ENCODE measurements at places on chromosomes 12 and 14.
A peak's percentile ranks its signal among the peaks of the same experiment; 100 is the strongest.

- DNase-seq, result no peak
These were observed 330.4 kb downstream of the MED13L start for GRCh38 chr12:115946867-115947695.

DNA sequence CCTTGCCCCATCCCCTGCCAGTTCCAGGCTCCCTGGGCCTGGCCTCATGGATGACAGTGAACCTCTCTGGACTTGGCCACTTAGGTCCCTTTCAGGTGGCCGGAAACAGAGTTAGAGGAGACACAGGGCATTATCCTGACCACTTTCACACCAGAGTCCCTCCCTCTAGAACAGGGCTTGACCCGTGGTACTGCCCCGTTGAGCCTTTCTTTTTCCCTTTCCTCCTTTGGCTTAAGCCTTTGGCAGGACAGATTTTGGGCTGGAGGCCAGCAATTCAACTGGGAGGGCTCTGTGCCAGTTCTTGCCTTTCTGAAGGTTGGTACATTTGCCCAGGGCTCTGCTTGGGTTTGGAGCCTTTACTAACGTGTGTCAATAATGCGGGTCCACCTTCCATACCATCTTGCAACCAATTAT, 22.8 kb downstream of the TPCN1 start:
- no peak for DNase-seq

DNA sequence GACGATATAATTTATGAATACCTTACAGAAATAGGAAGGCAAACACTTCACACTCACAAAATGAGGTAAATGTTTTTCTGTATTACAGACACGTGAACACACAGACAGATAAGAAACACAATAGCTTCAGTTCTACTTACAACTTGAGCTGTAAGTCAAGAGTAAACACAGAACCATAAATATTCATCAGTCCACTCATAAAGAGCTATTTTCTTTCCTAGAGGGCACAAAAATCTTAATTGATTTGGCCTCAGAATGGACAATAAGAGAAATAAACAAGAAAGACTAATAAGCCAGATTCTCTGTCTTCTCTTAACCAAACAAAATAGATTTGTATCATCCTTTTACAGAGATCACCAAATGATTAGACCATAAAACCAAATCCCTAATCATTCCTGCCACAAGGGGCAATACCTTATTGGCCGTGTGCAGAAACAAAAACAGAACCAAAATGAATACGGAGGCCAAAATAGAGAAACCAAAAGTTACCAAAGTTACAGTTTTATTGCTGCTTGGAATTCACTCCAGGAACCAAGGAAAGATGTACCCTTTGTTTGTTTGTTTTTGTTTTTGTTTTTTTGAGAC, 38.1 kb upstream of the GARIN2 start:
- DNase-seq, result no peak

GRCh38 chr12:23098110-23098509, 473.1 kb downstream of the ETNK1 start:
- no peak for DNase-seq

DNA sequence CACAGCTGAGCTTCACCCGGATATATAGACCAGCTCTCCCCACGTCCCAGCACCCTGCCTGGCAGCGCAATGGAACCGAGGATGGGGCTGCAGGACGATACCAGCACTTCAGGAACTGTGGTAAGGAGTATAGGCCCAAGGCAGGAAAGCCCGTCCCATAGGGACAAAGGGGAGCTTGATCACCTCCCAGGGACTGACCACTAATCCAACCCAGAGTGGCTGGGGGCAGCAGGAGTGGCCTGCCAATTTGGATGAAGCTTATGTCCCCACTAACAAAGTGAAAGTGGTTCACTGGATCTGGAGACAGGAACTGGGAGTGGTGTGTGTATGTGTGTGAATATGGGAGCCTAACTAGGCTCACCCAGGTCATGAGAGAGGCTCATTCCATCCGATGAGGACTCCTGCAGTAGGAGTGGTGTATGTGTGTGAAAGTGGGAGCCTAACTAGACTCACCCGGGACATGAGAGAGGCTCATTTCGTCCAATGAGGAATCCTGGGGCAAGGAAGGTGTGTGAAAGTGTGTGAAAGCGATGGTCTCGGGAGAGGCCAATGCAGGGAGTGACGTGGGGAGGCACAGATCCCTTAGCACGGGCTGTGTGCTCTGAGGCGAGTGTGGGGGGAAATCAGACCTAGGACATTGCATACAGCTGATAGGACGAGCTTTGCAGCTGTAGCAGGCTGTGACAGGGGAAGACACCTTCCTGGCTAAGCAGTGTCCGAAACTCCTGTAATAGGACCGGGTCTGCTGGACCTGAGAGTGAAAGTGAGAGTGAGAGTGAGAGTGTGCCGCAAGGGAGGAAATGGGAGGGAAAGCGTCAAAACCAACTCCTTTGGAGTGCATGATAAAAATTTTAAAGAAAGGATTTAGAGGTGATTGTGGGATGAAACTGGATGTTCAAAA, 25.7 kb downstream of the KLRK1 start:
- DNase-seq, result no peak

DNA sequence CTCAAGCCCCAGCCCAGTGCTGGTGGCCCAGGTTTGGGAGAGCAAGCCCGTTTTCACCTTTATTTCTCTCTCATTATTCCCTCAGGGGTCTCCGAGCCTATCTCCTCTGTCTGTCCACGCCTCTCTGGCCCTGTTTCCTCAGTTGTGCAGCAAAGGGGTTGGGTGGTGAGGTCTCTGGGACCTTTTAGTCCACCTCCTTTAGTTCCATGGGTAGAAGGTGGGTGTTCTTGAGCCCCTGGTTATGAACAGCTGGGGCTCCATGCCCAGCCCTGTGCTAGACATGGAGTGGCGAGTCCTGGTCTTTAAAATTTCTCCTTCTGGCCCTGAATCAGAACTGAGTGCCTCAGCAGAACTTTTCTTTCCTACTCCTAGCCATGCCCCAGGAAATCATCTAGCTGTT, 1.3 kb upstream of the NGB start:
- DNase-seq, result no peak

DNA sequence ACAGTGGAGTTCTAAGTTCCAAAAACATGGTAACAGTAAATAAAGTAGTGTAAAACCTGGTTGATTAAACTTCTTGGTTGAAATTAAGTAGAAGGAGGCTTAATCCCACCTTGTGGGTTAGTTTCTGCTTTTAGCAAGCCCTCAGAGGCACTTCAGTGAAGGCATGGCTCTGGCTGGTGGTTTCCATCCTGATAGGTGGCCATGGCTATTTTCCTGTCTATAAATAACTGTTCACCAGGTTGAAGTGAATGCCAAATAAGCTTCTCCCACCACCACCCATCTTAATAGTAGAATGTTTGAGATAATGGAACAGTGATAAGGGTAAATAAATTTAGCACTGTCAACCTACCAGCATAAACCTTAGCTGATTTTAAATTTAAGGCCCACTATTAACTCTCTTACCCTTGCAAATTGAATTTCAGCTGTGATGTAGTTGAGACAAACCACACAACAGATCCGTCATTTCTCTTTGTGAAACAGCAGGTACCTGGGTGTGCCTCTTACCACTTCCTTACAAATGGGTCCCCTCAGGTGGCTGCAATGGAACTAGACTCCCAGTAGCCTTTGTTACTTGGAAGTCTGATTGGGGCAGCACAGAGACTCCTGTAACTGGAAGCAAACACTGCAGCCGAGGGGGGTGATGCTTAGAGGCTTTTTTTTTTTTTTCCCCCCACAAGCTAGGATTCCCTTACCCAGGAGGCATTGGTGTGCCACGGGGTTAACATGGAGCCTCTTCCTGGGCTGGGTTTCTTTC, 41.4 kb downstream of the DAAM1 start:
- no peak for DNase-seq

GRCh38 chr14:54579621-54580020, 12.7 kb downstream of the SAMD4A start:
- no peak for DNase-seq

DNA sequence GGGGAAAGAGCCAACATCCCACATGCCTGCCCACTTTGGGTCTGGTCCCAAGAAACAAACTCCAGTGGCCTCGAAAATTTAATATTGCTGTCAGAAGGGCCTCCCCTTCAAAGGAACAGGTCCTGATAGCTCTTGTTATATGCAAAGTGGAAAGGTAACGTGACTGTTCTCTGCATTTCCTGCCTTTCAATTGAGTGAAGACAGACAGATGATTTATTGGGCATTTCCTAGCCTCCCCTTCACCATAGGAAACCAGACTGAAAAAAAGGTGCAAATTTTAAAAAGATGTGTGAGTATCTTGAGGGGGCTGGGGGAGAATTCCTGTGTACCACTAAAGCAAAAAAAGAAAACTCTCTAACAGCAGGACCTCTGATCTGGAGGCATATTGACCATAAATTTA, 235.2 kb downstream of the ZFP36L1 start:
- no peak for DNase-seq

GRCh38 chr12:11651381-11651780, 1.9 kb downstream of the ETV6 start:
- no peak for DNase-seq

- DNase-seq, result no peak
These were observed 35.2 kb downstream of the UBE3B start for GRCh38 chr12:109512608-109513007.

- DNase-seq, result no peak
These were observed 96.8 kb downstream of the IPO8 start for GRCh38 chr12:30598889-30599288.

- DNase-seq, result no peak
These were observed 115.5 kb upstream of the FKBP4 start for GRCh38 chr12:2679068-2679815.

DNA sequence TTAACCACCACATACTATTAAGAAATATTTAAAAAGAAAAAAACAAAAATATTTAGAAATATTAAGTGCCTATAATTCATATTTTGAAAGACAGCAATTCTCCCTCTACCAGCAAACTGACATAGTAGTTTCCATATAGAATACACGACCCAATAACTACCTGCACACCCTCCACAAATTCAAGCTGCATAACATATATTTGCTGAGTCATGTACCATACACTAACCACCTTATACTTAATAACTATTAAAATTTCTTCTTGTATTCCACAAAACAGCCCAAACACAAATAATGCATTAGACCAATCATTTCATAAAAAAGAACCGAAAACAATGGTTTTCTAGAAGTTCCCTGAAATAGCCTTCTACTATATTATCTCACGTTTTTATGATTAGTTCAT, 21.7 kb downstream of the GTF2A1 start:
- DNase-seq, result no peak

DNA sequence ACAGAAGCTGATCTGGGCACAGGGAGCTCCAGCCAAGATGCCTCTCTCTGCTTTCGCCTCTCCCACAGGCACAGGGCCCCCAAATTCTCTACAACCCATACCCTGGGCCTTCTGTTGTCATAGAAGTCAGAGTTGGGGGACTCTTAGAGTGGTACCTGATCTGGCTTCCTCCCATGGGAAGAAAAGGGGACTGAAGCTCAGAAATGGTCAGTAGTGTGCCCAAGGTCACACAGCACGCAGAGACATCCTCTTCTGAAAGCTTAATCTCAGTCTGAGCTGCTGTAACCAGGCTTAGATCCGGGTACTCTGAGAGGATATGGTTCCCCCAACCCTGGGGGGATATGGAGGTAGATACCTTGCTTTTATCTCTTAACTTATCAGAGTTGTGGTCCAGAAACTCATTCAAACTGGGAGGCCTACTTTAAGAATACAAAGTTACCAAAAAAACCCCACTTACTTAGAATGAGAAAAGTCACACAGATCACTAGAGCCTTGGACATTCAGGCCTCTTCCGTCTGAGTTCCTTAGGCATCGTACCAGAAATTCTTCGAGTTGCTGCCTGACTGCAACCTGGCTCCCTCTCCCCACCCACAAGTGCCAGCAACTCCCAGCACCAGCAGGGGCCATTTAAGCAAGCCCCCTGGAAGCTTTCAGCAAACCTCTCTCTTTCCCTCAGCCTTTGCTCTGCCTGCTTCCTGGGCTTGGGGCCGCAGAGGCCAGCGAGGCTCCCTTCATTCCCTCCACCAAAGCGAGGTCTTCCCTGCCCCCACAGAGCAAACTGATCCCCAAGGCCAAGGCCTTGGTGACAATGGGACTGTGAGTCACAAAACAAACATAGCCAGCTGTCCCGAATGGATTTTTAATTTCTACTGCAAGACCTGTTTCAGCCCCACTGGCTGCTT, 13.9 kb downstream of the KRT7 start:
- DNase-seq, result no peak

- no peak for DNase-seq
These were observed 709.4 kb downstream of the VRK1 start for GRCh38 chr14:97506626-97507025.

GRCh38 chr12:12976366-12976765, 23.7 kb downstream of the HEBP1 start:
- no peak for DNase-seq

DNA sequence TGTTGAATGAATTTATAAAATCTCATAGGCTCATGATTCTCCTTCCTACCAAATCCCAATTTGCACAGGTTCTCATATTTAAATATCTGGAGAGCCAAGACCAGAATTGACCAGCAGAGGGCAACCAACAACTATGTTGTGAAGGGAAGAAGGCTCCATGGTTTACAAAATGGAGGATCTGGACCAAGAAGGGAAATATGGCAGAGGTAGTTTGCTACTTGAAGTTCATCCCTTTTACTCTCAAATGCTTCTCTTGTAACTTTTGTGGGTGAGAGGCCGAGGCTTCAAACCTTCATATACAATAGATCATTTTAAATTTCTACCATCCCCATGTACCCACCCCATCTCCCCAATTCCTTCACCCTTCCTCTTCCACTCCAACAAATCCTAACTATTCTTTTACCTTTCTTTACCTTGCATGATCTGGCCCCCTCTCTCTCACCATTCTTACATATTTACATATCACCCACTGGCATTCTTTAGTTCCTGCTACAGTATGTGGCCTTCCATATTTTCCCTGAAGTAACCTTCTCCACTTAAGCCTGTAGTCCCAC, 3.8 kb upstream of the SMARCC2 start:
- peak; percentile 69 for DNase-seq

DNA sequence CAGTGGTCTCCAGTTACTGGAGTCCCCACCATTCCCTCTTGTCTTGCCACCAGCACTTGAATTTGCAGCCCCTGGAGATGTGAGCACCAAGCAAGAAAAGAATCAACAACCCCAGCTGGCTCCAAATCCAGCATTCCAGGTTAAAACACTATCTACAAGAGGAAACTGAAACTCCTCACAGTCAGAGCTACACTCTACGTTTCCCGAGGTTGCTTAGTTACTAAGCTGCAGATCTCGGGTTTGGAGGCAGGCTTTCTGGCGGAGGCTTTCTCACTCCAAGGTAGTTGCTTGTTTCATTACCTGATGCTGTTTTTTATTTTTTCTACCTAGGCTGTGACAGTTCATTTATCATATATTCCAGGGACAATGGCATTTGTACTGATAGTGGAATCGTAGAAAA, 248.1 kb downstream of the GLT1D1 start:
- DNase-seq, result no peak

GRCh38 chr12:53346491-53346890, 10.3 kb upstream of the SP7 start:
- DNase-seq, result no peak

- DNase-seq, result no peak
These were observed 52.9 kb downstream of the SH2B3 start for GRCh38 chr12:111458546-111459172.

- no peak for DNase-seq
These were observed 27.8 kb downstream of the SNRNP35 start for GRCh38 chr12:123485756-123486155.

Measured in stimulated activated CD4-positive, alpha-beta T cell treated with anti-CD3 and anti-CD28 coated beads, Interleukin-2, amount 100 ng/mL, for 4 hours (primary cell).